Heart right ventricle (tissue), 16 donors: ENCODE measurements at places on chromosomes 12 and 14. TPM values are rescaled to one million over a fixed set of nuclear protein-coding genes. Genes with fewer than 3 reads are reported as not detected.

CLEC1A gene
- 4.8 TPM for polyA plus RNA-seq

APEX1 gene
- polyA plus RNA-seq = 91.7 TPM

PCNX4 gene
- 25.4 TPM for polyA plus RNA-seq

CPM gene
- polyA plus RNA-seq = 9.1 TPM

KRT85 gene
- not detected for polyA plus RNA-seq

KLRF1 gene
- 0.19 TPM for polyA plus RNA-seq

RTL1 gene
- polyA plus RNA-seq = not detected

CELA1 gene
- polyA plus RNA-seq = not detected

EIF2B1 gene
- 21.2 TPM for polyA plus RNA-seq

GATC gene
- 6.0 TPM for polyA plus RNA-seq

DNA sequence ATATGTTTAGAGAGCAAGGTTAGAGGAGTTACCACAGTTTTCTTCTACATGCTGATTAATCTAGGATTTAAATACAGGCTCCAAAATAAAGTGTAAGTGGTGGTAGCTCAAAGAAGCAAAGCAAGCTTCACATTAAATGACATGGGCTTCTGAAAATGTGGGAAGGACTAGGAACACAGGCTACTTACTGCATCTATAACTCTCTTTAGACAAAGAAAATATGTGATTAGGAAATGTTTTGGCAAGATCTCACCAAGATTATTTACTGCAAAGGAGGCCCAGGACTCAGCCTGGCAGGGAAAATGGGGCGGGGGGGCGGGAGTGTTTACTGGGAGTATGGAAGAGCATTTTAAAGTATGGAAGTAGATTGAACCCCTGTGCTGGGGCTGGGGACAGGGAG, 39.4 kb downstream of the ETV6 start:
- DNase-seq = no peak

GRCh38 chr14:20904393-20905029, 13.3 kb downstream of the RNASE3 start:
- DNase-seq = no peak

- DNase-seq = no peak
Measured at GRCh38 chr14:105392131-105393090, 5.9 kb upstream of the TEX22 start.

DNA sequence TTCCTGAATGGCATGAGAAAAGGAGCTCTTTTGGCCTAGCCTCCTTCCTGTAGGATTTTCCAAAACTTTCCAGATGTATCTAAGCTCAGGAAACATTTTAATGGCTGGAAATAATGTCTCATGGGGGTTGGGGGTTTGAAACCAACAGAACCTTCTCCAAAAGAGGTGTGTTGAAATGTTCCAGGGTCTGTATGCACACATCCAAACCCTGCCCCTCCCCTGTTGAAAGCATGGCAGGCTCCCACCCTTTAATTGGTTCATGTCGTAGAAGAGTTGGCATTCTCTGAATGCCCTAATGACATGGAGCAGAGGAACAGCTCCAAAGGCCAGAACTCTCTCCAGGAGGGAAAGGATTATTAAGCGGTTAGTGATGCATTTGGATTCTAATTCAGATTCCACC, 353.2 kb downstream of the ZFP36L1 start:
- DNase-seq = no peak

DNA sequence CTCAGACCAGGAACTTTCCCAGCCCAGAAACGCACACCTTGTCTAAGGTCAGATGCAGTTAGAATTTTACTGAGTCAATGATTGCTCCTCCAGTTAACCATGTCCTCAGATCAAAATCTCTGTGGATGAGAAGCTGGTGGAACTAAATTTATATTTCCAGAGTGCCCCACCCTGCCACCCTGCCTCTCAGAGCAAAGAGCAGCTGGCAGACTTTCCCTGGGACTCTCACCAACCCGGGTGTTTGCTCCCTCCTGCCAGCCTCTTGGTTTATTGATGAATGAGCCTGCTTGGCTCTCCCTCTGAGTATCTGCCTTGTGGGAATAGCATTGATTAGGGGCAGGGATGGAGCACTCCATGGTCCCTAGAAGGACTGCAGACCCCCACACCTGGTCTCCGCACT, 5.9 kb upstream of the KRT1 start:
- DNase-seq = no peak

- no peak for DNase-seq
Measured at GRCh38 chr12:24933694-24934407, 15.1 kb downstream of the BCAT1 start.

DNA sequence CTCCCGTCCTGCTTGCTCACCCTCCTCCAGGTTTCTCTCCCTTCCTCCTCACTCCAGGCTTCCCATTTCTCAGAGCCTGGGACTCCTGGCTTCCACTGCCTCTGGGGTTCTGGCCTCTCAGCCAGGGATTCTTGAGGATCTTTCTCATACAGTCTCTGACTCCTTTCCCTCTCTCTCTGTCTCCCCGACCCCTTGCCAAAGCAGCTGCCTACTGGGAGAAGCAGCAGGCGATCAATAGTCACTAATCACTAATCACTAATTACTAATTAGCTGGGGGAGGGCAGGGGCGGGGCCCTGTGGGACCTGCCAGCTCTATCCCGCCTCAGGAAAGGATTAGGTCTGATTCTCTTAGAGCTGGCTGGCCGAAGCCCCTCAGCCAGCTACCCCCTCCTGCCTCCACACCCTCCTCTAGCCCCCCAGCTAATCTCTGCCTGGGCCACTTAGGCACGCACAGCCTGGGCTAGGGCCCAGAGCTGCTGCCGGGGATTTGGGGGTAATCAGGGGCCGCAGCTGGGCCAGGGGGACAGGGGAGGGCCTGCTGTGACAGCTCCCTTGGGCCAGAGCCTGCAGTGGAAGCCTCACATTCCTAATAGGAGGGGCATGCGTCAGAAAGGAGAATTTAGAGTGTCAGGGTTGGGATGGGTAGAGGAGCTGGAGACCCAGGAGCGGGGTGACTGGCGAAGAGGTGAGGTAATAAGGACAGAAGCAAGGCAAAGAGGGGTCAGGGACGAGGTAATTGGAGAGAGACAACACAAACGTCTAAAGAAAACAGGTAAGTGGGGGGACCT, 2.8 kb downstream of the NXPH4 start:
- no peak for DNase-seq

DNA sequence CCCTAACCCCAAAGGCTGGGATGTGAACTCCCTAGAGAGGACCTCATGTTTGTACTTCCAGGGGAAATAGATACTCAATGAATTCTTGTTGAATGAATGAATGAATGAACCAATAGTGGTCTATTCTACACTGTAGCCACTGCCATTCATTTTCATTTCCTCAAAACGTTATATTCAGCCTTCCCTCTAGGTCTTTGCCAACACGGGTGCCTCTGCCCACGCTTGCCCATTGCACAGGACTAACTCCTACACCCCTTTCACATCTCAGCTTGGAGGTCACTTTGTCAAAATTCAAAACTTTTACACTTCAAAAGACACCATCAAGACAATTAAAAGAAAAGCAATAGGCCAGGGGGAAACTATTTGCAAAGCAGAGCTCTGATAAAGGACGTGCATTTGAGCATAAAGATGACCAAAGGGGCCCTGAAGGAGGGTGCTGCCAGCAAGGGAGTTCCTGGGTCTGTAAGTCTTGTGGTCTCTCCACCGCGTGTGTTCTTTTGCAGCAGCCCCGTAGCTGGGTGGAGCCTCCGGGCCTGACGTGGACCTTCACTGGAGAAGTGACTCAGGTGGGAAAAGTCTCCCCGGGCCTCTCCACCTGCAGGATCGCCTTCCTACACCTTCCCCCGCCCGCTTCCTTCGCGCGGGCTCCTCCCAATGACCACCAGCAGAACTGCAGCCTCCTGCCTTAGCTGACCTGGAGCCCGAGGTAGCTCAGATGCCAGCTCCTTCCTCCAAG, 31.5 kb downstream of the TMEM63C start:
- no peak for DNase-seq

DNA sequence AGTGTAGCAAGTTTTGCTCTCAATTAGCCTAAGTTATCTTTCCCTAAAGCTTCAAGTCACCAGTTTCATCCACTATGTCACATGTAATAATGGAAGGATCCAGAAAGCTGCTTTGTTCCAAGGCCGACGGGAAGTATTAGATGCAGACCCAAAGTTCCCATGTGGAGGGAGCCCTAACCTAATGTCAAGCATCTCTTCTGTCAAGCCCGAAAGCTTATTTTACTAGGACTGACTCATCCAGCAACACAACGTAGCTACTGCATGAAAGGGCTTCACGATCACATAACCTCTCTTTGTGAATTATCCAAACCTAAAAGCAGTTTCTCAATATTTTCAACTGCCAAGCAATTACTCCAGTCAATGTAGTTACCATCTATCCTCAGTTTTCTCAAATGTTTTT, 133.4 kb downstream of the SLC6A15 start:
- no peak for DNase-seq

DNA sequence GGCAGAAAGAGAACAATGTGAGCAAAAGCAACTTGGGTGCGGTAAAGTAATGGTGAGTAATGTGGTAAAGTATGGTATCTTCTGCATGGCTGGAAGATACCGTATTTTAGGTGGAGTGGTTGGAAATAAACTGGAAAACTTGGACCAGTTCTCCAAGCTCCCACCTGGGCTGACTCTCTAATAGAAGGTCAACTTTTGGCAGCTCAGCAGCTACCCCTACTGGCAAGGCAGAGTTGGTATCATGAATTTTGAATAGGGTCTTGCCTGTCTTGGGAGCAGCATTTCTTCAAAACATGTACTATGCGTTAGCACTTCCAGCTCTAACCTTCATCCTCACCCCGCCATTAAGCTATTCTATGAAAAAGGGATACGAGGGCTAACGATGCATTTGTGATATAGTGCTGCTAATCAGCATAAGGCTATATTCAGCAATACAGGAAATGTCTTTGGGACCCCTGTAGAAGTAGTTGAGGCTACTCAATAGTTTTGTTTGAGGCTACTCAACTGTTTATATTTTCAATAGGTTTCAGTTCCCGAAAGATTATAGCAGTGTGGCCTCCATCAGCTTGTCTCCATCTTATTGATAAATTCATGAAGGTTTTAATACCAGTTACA, 276.3 kb upstream of the FAR2 start:
- DNase-seq = peak; percentile 10

- no peak for DNase-seq
Measured at GRCh38 chr12:50740307-50740706, 23.6 kb upstream of the ATF1 start.

GRCh38 chr14:52342849-52343596, 28.9 kb downstream of the PTGER2 start:
- no peak for DNase-seq

DNA sequence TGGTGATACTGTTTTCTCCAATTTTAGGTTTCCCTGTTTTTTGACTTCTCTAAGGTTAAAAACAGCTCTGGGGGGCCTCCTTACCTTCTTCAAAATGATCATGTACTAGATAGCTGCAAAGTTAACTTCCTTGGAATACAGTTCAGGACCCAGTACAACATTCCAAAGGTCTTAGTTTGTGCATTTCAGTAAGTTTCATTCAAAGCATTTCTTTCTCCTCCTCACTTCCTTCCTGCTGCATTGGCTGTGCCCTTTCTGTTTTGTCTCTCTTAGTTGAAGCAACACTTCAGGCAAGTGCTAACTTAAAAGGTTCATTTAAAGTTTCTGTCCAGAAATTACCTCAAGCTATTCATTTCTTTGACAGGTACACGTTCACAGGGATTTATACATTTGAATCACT, 95.7 kb downstream of the SCN8A start:
- DNase-seq = no peak

- no peak for DNase-seq
Measured at GRCh38 chr12:48032597-48032996, 28.3 kb upstream of the COL2A1 start.

- DNase-seq = no peak
Measured at GRCh38 chr12:115936997-115937916, 340.2 kb downstream of the MED13L start.

GRCh38 chr12:65649126-65649525, 175.2 kb upstream of the HMGA2 start:
- no peak for DNase-seq

DNA sequence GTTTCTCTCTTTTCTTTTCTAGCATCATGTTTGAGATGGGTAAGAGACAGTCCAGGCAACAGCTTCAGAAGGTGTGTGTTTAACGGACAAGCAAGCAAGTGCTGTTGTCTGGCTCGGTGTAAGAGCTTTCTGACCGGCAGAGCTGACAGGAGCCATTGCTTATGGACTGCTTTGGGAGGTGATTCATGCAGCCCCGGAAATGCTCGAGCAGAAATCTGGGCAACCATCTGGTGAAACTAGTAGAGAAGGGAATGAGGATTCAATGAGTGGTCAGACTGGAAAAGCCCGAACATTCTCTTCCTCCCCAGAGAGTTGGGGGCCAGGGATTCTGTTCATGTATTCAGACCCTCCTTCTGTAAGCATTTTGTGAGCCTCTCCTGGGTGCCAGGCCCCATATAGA, 24.4 kb downstream of the TUNAR start:
- DNase-seq = no peak

DNA sequence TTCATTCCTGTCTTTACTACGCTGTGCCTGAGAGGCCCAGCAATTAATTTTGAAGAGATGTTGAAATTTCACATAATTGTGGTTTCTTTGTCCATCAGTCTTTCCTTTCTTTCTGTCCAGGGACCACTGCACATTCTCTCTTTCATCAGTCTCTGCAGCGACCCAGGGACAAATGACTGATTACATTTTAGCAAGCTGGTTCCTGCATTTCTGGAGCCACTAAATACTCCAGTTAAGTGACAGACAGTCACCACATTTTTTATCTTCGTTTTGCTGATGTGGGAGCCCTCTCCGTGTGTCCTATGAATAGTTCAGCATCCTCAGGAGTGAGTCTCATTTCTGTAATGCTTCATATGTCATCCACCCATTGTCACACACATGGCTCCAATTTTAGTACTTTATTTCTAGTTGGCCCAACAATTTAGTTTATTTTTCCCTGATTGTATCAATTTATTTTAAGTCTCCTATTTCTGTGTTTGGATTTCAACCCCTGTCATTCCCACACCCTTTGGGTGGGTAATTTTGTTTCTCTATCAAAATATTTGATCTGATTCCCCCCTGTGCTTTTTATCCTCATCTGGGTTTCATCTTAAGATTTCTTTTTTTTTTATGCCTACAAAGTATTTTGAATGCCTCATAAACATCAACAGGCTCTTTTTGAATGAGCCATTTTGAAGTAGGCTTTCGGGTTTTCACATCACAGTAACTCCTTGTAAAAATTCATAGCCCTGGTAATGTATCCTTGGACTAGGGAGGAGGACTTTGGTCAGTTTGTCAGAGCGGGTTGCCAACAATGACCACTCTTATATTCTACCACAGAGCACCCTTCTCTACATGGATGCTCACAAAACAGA, 1196.5 kb downstream of the GALC start:
- no peak for DNase-seq

- no peak for DNase-seq
Measured at GRCh38 chr14:93861836-93862235, 65.3 kb upstream of the FAM181A start.

- peak; percentile 86 for DNase-seq
Measured at GRCh38 chr12:57611108-57611826, at the start of gene ARHGEF25. Gene ARHGEF25 (plus strand): TSS chr12:57611435. CDS start chr12:57611895, 460 bp downstream.

- DNase-seq = no peak
Measured at GRCh38 chr14:94122438-94122837, 7.0 kb downstream of the IFI27L2 start.

GRCh38 chr14:103518422-103519042, 4.1 kb downstream of the CKB start:
- DNase-seq = peak; percentile 68
